Ascending aorta (tissue), 2 donors: ENCODE measurements at places on chromosomes 3 and 15. TPM values are rescaled to one million over a fixed set of nuclear protein-coding genes. Genes with fewer than 3 reads are reported as not detected.

DNA sequence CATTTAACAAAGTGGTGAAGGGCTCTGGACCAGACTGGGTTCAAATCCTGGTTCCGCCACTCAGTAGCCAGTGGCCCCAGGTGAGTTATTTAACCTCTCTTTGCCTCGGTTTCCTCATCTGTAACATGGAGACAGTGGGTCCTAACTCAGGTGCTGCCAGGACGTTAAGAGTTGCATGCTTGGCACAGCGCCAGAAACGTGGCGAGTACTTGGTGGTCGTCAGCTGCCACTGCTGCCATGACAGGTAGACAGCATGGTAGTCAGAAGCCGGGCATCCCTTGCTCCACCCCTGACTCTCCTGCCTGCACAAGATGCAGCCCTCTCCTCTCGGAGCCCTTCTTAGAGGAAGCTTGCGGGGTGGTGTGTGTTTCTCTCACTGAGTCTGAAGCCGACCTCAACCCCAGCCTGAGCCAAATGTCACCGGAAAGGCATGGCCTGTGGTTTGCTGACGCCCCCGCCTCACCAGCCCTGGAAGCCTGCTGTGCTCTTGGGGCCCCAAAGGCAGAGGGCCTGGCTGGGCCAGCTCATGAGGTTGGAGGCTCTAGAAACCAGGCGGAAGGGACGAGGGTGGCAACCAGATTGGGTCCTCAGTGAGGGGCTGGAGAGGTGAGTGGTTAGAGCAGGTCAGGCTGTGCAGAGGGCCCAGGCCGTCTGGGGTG, 160.8 kb upstream of the TLE3 start:
- no peak overlapping the region for H3K4me3 ChIP-seq
- no peak overlapping the region for H3K27ac ChIP-seq
- no peak for DNase-seq

GRCh38 chr3:67377299-67377698, 277.1 kb downstream of the SUCLG2 start:
- DNase-seq, result no peak
- no peak overlapping the region for H3K27ac ChIP-seq
- no peaks in the 10 kb centered on the region for H3K27me3 ChIP-seq
- H3K4me3 ChIP-seq, result no peak overlapping the region
- peaks cover 11% of the 10 kb centered on the region for H3K36me3 ChIP-seq

DNA sequence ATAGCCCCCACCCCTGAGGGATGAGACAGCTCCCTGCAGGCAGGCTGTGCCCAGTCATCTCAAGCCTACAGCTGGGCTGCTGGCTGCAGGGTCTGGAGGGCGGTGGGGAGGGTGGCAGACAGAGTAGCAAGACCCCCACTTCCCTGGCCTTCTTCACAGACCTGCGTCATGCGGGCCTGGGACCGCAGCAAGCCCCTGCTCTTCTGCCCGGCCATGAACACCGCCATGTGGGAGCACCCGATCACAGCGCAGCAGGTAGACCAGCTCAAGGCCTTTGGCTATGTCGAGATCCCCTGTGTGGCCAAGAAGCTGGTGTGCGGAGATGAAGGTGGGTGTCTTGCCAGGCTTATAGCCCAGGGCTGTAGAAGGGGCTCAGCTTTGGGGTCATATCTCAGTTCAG, 25.0 kb downstream of the PPCDC start:
- H3K4me1 ChIP-seq, result peaks cover 17% of the 10 kb centered on the region
- H3K36me3 ChIP-seq, result no peaks in the 10 kb centered on the region
- DNase-seq, result no peak

- no peak overlapping the region for H3K4me3 ChIP-seq
- H3K27me3 ChIP-seq, result no peaks in the 10 kb centered on the region
- H3K27ac ChIP-seq, result no peak overlapping the region
- H3K4me1 ChIP-seq, result no peaks in the 10 kb centered on the region
These were observed 26.7 kb upstream of the LRTM1 start for GRCh38 chr3:54954521-54954920.

GRCh38 chr3:3519266-3519665, 280.0 kb upstream of the LRRN1 start:
- no peaks in the 10 kb centered on the region for H3K36me3 ChIP-seq
- H3K4me3 ChIP-seq, result no peak overlapping the region
- no peak overlapping the region for H3K27ac ChIP-seq
- no peak for DNase-seq

- no peaks in the 10 kb centered on the region for H3K27me3 ChIP-seq
- peaks cover 12% of the 10 kb centered on the region for H3K4me1 ChIP-seq
- peak; percentile 81 for DNase-seq
- H3K36me3 ChIP-seq, result no peaks in the 10 kb centered on the region
- peak overlapping the region; percentile 12 for H3K4me3 ChIP-seq
These were observed 59.1 kb upstream of the TLE3 start for GRCh38 chr15:70156671-70157271.

DNA sequence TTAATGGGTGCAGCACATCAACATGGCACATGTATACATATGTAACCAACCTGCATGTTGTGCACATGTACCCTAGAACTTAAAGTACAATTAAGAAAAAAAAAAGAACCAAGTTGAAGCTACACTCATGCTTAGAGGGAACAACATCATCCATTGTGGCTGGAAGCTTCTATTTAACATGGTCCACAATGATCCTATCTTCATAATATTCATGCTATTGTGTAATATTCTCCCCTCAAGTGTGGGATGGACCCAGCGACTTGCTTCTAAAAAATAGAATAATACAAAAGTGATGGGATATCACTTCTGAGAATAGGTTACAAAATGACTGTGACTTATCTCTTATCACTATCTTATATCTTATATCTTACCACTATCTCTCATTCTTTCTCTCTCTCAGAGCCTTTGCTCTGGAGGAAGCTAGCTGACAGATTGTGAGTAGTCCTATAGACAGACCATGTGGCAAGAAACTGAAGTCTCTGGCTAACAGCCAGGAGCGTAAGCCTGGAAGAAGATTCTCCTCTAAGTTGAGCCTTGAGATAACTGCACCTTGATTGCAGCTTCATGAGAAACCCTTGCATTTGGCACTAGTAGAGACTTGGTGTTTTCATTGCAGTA, 198.5 kb upstream of the MRPL3 start:
- no peak overlapping the region for H3K27ac ChIP-seq
- no peaks in the 10 kb centered on the region for H3K27me3 ChIP-seq
- no peaks in the 10 kb centered on the region for H3K36me3 ChIP-seq
- DNase-seq, result no peak
- no peaks in the 10 kb centered on the region for H3K4me1 ChIP-seq
- no peak overlapping the region for H3K4me3 ChIP-seq

DNA sequence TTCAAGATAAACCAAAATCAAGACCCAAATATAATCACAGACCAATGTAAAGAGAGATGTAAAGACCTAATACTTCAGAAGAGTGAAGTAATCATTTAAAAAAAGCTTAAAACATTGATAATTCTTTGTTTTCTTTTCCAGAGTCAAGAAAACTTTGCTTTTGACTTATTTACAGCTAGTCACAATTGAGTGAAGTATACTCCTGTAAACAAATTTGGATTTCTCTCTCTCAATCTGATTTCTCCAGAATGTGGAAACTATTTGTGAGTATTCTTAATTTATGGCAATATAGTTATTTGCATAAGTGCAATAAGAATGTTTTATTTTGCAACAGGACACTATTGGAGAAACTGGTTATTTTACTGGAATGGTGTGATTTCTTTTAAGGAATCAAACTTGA, 43.7 kb upstream of the ZBTB20 start:
- H3K4me3 ChIP-seq, result no peak overlapping the region
- H3K27ac ChIP-seq, result no peak overlapping the region
- no peak for DNase-seq
- no peaks in the 10 kb centered on the region for H3K36me3 ChIP-seq
- H3K27me3 ChIP-seq, result no peaks in the 10 kb centered on the region

DNA sequence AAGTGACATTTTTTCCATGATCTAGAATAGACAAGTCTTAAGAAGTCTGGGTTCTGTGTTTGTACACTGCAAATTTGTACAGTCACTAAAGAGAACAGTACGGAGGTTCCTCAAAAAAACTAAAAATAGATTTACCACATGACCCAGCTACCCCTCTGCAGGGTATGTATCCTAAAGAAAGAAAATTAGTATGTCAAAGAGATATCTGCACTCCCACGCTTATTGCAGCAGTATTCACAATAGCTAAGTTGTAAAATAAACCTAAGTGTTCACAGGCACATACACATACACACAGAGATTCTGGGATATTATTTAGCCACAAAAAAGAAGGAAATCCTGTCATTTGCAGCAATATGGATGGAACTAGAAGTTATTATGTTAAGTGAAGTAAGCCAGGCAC, 120.4 kb downstream of the ZIC1 start:
- no peaks in the 10 kb centered on the region for H3K36me3 ChIP-seq
- DNase-seq, result no peak
- no peak overlapping the region for H3K27ac ChIP-seq
- no peaks in the 10 kb centered on the region for H3K4me1 ChIP-seq
- H3K4me3 ChIP-seq, result no peak overlapping the region
- H3K27me3 ChIP-seq, result no peaks in the 10 kb centered on the region

DNA sequence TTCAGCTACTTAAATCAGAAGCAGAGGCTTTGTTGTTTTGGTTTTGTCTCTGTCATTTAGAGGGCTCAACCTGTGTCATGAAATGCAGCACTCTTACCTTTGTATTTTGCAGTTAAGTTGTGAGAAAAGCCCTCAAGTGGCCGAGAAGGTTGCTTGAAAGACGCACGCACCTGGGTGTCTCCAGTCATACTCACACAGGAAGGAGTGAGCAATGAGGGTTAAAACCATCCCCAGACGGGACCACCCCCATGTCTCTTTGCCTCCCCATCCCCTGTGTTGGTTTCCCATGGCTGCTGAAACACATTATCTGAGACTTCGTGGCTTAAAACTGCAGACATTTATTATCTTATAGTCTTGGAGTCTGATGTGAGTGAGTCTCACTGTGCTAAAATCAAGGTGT, 376.1 kb upstream of the CFAP20DC start:
- H3K4me3 ChIP-seq, result no peak overlapping the region
- H3K27me3 ChIP-seq, result no peaks in the 10 kb centered on the region
- no peaks in the 10 kb centered on the region for H3K36me3 ChIP-seq

- peaks cover 16% of the 10 kb centered on the region for H3K36me3 ChIP-seq
- no peak overlapping the region for H3K4me3 ChIP-seq
- no peak for DNase-seq
- no peaks in the 10 kb centered on the region for H3K4me1 ChIP-seq
- no peak overlapping the region for H3K27ac ChIP-seq
- no peaks in the 10 kb centered on the region for H3K27me3 ChIP-seq
These were observed 58.6 kb upstream of the LMOD3 start for GRCh38 chr3:69180869-69181591.

- H3K4me1 ChIP-seq, result no peaks in the 10 kb centered on the region
- no peak overlapping the region for H3K27ac ChIP-seq
- H3K27me3 ChIP-seq, result no peaks in the 10 kb centered on the region
- no peaks in the 10 kb centered on the region for H3K36me3 ChIP-seq
- no peak for DNase-seq
These were observed 140.5 kb upstream of the KLHL25 start for GRCh38 chr15:85935182-85935581.

DNA sequence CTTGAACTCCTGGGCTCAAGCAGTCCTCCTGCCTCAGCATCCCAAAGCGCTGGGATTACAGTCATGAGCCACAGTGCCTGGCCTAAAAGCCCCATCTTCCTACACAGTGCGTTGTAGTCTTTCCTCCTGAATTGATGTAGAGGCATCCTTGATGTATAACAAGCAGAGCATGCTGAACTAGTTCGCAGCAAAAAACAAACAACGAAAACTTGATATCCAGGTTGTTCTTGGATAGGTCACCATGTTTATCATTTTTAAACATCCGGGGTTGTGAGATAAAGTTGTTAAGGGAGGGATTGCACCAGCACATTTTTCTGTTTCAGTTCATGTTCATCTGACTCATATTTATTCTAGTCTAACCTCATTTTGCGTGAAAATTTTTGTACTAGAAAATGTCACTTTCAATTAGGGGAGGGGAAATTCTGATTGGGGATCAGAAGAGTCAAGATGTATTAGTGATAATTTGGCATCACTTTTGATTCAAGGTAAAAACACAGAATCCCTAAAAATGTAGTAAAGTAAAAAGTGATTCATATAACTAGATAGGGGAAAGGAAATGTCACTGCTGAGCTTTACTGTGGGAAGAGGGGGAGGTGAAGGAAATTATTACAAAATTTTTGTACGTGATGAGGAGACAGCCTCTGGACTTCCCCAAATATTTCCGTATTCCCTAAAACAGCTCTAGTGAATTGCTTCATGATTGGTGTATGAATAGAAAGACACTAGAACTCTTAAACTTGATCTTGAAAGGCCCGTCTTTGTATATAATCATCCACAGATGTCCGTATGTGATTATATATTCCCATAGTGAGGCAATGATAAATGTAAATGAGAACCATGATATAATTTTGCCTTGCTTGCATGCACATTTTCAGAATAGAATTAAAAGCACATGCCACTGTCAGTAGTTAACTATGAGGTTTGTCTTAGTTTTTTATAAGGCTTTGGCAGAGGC, 22.9 kb downstream of the RAB8B start:
- peaks cover 14% of the 10 kb centered on the region for H3K4me1 ChIP-seq
- peak overlapping the region; percentile 69 for H3K27ac ChIP-seq
- DNase-seq, result no peak
- no peak overlapping the region for H3K4me3 ChIP-seq

GRCh38 chr3:123367467-123368154, 81.3 kb downstream of the ADCY5 start:
- DNase-seq, result no peak
- H3K4me1 ChIP-seq, result peaks cover 60% of the 10 kb centered on the region
- H3K27ac ChIP-seq, result peak overlapping the region; percentile 55
- H3K4me3 ChIP-seq, result no peak overlapping the region
- H3K27me3 ChIP-seq, result no peaks in the 10 kb centered on the region

GRCh38 chr15:40918799-40919392, 10.2 kb upstream of the DLL4 start:
- H3K4me3 ChIP-seq, result no peak overlapping the region
- H3K4me1 ChIP-seq, result no peaks in the 10 kb centered on the region
- DNase-seq, result no peak

- no peaks in the 10 kb centered on the region for H3K27me3 ChIP-seq
- no peaks in the 10 kb centered on the region for H3K36me3 ChIP-seq
- no peak for DNase-seq
- H3K4me1 ChIP-seq, result no peaks in the 10 kb centered on the region
- no peak overlapping the region for H3K4me3 ChIP-seq
These were observed 77.7 kb upstream of the NUDT16 start for GRCh38 chr3:131303848-131304247.

GRCh38 chr3:23904545-23904944, 12.2 kb downstream of the NKIRAS1 start:
- H3K27ac ChIP-seq, result no peak overlapping the region
- H3K27me3 ChIP-seq, result no peaks in the 10 kb centered on the region
- H3K4me3 ChIP-seq, result no peak overlapping the region
- peaks cover 7% of the 10 kb centered on the region for H3K36me3 ChIP-seq

- no peaks in the 10 kb centered on the region for H3K4me1 ChIP-seq
- no peaks in the 10 kb centered on the region for H3K36me3 ChIP-seq
- no peak overlapping the region for H3K27ac ChIP-seq
- H3K27me3 ChIP-seq, result no peaks in the 10 kb centered on the region
- DNase-seq, result no peak
These were observed 406.8 kb upstream of the CBLB start for GRCh38 chr3:106275592-106275991.

The VIPR1 gene
- 3.5 TPM for total RNA-seq

The FAM81A gene
- not detected for total RNA-seq

The IL16 gene
- 8.5 TPM for total RNA-seq

The LRRC58 gene
- 14.7 TPM for total RNA-seq

The DPPA2 gene
- not detected for total RNA-seq

The DCBLD2 gene
- total RNA-seq, result 16.3 TPM

The FEZF2 gene
- not detected for total RNA-seq

The CFAP100 gene
- not detected for total RNA-seq
